ENCODE measurements at places on chromosomes 13 and 19.

DNA sequence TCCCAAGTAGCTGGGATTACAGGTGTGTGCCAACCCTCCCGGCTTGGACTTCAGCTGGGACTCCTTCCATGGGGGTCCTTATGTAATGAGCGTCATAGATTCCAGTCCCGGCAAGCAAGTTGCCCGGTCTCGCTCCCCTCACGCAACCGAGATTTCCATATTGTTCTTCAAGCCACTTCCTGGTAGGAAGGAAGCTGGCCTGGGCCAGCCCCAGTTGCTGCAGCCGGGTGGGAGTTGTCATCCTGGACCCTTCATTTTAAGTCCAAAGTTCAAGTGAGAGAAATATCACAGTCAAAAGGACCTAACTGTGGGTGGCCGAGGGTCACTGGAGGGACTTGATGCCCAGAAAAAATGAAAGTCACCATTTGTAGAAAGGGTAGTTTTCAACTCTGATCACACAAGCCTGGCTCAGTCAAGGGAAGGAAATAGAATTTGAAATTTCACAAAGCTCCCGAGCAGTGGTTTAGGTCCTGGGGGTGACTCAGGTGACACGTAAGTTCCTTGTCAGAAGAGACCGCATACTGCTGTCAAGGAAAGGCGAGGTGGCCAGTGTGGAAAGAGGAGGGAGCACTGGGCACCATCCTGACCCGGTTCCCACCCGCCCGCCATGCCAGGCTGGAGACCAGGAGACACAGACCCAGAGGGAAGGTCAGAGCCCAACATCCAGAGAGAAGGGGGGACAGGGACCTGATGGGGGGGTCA lies 5.3 kb downstream of the FGF21 start:
- DNase-seq, result no peak

DNA sequence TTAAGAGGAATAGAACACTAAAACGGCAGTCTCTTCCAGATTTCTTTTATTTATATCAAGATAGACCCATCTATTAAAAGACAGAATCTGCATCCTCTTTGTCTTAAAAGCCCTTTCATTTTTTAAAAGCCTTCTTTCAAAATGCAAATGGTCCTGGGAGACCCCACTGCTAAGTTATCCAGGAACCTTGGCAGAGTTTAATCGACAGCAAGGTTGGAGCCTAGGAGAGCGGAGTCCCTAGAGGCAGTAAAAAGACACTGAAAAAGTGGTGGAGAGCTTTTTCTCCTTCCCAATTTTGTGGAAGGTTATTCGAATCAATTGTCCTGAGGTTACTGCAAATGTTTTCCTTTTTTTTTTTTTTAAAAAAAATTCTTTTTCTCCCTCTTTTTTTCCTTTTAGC lies 294.7 kb downstream of the NALCN start:
- DNase-seq, result no peak

DNA sequence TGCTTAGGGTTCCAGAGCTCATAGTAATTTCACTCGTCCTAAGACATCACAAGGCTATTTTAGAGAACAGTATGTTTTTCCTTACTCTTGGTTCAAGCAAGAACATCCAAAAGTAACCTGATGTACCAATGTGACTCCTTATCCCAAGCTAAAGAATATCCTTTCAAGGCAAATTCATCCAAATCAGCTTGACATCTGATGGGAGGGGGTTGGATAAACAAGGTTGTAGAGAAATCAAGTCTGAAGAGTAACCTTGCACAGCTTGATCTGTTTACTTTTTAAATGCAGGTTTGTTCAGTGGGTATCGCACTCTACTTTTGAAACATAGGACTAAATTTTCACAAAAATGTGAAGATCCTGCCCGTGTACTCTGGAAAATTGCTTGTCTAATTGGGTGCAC lies 201.2 kb downstream of the GGACT start:
- DNase-seq, result no peak

- no peak for DNase-seq
Measured at GRCh38 chr13:36736119-36736726, 62.4 kb downstream of the SERTM1 start.

DNA sequence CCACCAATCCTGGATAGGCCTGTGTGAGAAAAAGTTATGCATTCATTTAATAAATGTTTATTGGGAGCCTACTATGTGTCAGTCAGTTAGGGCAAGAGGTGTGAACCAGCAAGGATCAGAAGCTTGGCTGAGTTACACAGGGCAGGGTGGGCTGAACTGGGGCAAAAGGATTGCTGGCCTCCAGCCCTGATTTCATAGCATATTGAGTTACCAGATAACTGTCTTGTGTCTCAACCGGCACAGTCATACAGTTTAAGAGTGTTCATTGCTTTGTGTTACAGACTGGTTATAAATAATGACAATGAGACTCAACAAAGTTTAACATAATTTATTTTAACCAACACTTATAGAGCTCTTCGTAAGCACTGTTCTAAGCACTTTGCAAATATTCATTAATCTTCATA lies 253.8 kb downstream of the DLEU7 start:
- no peak for DNase-seq

- no peak for DNase-seq
Measured at GRCh38 chr19:15587663-15588062, 27.4 kb upstream of the CYP4F8 start.

GRCh38 chr19:57816652-57817051 lies 1.9 kb upstream of the ZNF552 start:
- DNase-seq, result no peak

DNA sequence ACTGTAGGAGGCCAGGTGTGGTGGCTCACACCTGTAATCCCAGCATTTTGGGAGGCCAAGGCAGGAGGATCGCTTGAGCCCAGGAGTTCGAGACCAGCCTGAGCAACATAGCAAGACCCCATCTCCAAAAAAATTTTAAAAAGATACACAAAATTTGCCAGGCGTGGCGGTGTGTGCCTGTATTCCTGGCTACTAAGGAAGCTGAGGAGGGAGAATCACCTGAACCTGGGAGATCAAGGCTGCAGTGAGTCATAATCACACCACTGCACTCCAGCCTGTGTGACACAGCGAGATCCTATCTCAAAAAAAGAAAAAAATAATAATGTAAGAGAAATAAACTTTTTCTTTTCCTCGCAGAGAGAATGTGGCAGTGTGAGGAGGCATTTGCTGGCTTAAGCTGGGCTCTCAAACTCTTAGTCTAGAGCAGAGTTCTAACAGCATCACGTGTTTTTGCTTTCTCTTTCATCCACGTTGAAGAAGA lies 21.1 kb downstream of the FAM187B start:
- no peak for DNase-seq

DNA sequence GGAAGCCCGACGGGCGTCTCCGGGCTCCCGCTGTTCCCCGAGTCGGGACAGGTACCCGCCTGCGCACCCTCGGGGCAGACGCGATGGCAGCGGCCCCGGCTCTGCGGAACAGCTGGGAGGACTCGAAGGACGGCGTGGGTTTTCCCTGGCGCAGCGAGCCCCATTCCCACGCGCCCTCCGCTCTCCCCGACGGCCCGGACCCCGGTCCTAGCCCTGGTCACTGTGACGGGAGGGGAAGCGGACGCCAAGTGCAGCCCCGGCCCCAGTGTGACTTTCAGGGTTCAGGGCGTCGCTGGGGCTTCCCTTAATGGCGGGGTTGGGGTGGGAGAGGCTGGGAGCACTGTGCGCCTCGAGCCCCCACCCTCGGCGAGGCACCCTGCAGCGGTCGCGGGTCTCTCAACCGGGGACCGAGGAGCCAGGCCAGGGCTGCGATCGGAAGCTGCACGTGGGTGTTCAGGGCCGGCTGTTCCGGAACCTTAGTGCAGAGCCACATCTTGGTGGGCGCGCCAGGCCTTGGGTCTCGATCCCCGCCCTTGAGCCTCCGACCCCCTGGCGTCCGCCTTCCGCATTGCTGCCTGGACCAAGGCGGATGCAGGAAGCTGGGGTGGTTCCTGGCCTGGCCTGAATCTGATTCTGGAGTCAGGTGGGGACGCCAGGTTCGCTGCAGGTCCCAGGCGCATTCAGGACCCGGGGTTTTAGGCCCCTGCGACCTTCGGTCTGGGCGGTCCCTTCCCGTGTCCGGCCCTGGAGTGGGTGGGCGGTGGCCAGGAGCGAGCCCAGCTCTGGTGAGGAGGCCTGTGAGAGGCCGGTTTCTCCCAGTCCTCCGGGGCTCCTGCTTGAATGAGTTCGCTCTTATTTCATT lies 3.5 kb downstream of the LGALS7B start:
- DNase-seq, result no peak

DNA sequence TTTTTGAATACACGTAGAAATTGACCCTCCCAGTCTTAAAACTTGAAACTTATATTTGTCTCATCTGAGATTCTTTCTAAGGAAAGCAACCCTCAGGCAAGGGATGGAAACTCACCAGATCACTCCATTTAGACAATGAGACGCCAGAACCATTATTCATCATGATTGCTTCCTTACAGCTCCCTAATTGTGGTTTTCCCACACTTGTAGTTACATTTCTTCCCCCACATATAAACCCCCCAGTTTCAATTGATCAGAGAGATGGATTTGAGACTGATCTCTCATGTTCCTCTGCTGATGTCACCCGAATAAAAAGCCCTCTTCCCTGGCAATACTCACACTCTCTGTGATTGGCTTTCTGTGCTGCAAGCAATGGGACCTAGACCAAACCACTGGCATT lies 197.9 kb upstream of the STARD13 start:
- no peak for DNase-seq
